ENCODE measurements at places on chromosomes 3 and 15.

DNA sequence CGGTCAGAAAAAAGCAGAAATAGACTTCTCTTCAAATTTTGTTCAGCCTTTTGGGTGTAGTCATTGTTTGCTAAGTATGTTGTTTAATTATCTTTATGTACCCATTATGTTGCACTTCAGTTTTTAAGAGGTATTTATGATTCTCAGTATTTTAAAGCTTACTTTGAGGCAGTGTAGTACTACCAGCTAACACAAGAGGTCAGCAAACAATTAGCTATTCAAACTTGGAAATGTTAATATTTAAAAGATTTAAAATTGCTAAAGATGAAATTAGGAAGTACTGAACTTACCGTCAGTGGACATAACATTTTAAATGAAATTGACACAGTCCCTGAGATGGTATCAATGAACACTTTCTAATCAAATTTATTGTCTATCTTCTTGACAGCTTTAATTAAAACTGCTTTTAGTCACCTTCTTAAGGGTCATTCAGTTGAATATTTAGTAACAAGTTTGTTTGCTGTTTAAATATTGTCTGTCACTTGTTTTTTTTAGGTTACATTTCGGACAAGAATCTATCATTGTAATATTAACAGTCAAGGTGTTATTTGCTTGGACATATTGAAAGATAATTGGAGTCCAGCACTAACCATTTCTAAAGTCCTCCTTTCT lies 28.1 kb downstream of the NKIRAS1 start:
- no peak for DNase-seq

DNA sequence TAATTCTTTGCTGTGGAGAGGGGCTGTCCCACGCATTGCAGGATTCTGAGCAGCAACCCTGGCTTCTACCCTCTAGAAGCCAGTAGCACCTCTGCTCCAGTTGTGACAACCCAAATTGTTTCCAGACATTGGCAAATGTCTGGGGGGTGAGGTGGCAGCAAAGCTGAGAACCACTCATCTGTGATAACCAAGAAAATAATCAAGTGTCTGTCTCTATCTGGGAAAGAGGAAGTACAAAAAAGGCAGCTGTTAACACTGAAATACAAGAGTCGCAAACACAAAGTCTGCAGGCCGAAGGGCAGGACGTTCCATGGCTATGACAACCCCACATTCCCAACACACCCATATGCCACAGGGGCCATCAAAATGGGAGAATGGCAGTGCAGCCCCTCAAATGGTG lies 42.2 kb upstream of the GNB5 start:
- no peak for DNase-seq

DNA sequence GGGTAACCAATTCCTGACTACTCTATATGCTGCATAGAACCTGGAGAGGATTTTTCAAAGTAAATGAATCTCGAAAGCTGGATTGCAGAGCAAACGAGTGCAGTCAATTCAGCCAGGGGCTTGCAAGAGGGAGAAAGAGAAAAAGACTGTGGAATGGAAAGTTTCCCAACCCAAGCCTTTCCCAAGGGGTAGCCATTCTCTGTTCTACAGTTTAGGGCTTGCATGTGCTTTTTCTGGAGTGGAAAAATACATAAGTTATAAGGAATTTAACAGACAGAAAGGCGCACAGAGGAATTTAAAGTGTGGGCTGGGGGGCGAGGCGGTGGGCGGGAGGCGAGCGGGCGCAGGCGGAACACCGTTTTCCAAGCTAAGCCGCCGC lies 511 bp upstream of the RARB start:
- no peak for DNase-seq

GRCh38 chr3:190747571-190747970 lies 114.9 kb downstream of the GMNC start:
- DNase-seq, result no peak

GRCh38 chr3:4976109-4976508 lies 3.1 kb upstream of the BHLHE40 start:
- no peak for DNase-seq

DNA sequence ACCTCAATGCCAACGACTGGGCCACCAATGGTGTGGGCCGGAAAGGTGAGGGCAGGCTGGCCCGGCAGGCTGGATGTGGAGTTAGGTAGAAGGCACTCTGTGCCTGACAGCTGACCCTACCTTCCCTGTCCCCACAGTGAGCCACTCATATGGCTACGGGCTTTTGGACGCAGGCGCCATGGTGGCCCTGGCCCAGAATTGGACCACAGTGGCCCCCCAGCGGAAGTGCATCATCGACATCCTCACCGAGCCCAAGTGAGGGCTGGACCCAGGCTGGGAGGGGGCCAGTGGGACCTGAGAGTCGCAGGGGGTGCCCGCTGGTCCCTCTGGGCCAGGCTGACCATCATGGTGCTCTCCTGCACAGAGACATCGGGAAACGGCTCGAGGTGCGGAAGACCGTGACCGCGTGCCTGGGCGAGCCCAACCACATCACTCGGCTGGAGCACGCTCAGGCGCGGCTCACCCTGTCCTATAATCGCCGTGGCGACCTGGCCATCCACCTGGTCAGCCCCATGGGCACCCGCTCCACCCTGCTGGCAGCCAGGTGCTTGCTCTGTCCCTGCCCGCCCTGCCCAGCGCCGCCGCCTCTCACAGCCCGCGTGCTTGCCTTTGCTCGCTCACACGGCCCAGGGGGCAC lies 4.5 kb upstream of the FES start:
- DNase-seq, result no peak

GRCh38 chr3:27553886-27554540 lies 69.8 kb upstream of the SLC4A7 start:
- DNase-seq, result no peak

- no peak for DNase-seq
Measured at GRCh38 chr3:111652492-111653180, 57.5 kb upstream of the ZBED2 start.

DNA sequence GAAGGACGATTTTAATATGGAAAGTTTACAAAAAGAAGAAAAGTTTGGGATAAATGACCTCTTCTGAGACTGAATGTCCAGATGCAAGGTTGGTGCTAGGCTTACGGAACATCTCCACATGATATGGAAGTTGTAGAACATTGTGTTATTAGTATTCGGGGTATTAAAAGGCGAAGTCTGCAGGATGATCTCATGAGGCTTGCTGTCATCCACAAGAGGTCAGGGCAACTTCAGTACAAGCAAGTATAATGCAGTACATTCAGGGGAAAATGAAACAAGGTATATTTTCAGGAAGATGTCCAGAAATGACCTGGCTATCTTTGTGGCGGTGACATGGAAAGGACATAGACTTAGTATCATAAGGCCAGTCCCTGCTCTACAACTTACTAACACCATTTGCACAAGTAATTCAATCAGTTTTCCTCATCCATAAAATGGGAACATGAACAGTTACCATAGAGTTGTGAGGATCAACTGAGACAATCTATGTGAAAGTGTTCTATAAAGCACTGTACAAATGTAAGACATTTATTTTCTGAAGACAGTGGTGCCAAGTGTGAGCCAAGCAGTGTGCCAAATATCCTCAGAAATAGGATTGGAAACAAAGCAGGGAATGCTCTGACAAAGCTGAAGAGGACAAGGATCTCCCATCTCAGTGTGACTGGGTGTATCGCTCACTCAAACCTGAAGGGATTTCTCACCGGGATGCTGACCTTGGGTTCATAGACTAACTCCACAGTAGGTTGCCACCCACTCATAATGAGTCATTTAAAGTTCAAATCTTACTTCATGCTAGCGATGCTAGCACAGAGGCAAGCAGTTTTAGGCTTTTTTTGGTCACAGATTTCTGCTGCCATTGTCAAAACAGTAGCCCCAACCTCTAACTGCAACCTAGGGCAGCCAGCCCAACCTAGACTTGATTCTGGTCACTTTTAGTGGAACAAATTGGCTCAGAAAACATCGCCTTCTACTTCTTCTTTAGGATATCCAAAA lies 118.3 kb downstream of the TIGIT start:
- DNase-seq, result no peak

- DNase-seq, result peak; percentile 62
Measured at GRCh38 chr15:51075364-51075763, 19.3 kb downstream of the TNFAIP8L3 start.

GRCh38 chr3:14143271-14144225 lies 18.7 kb downstream of the TMEM43 start:
- DNase-seq, result no peak

GRCh38 chr3:81154611-81155143 lies 606.8 kb downstream of the GBE1 start:
- DNase-seq, result no peak

GRCh38 chr3:120471643-120472042 lies 20.9 kb upstream of the FSTL1 start:
- DNase-seq, result no peak

- DNase-seq, result no peak
Measured at GRCh38 chr3:143847787-143848631, at the start of gene SLC9A9. Gene SLC9A9 (minus strand): TSS chr3:143848468. CDS start chr3:143848322, 146 bp downstream.

GRCh38 chr15:78619022-78619950 lies 1.5 kb downstream of the CHRNA3 start:
- DNase-seq, result no peak

GRCh38 chr3:106710596-106710995 lies 666.6 kb upstream of the CCDC54 start:
- DNase-seq, result no peak

GRCh38 chr3:128907706-128908445 lies 28.5 kb downstream of the ACAD9 start:
- no peak for DNase-seq

DNA sequence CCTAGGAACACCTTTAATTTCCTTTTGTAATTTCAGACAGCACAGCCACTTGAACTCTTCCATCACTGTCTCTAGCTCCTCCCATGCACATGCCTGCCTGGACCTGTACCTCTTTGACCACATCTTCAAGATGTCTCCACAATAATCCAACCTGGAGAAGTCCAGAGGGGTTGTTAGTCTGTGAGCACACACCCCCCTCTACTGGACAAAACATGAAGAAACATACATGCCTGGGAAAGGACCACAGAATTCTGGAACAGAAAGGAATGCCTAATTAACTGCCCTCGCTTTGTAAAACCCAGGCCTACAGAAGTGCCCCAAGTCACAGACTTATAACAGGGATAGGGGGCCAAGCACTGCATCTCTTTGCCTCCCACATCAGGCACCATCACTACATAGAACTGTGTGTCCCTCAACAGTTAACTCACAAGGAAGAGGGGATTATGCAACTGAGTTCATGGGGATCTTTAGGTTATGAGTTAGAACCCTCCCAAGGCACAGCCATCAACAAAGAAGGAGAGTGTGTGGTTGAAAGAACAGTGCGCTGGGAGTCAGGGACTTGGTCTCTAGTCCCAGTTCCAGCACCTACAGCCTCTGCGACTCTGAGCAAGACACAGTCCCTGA lies 61.7 kb downstream of the FMN1 start:
- DNase-seq, result no peak

DNA sequence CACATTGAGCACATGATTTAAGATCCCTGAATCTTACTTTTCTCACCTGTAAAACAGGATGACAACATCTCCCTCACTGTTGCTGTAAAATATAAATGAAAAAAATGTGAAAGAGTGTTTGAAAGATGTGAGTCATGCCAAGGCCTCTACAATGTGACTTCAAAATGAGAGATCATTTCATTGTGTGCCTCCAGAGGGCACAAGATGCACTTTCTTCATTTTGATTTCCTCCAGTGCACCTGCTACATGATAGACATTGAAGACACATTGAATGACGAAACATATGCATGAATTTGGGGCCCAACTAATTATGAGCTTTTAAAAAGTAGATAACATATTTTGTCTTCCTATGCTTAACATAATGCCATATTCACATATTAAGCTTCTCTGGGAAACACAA lies 170.3 kb downstream of the MOBP start:
- no peak for DNase-seq

All from ureter (tissue), 1 donor.